ENCODE measurements at places on chromosomes 4 and X.
A peak's percentile ranks its signal among the peaks of the same experiment; 100 is the strongest.

GRCh38 chr4:41561244-41561643, 23.3 kb downstream of the LIMCH1 start:
- no peak overlapping the region for H3K27ac ChIP-seq
- no peak for DNase-seq
- H3K4me1 ChIP-seq = no peaks in the 10 kb centered on the region
- H3K27me3 ChIP-seq = peaks cover 2% of the 10 kb centered on the region
- no peaks in the 10 kb centered on the region for H3K36me3 ChIP-seq

DNA sequence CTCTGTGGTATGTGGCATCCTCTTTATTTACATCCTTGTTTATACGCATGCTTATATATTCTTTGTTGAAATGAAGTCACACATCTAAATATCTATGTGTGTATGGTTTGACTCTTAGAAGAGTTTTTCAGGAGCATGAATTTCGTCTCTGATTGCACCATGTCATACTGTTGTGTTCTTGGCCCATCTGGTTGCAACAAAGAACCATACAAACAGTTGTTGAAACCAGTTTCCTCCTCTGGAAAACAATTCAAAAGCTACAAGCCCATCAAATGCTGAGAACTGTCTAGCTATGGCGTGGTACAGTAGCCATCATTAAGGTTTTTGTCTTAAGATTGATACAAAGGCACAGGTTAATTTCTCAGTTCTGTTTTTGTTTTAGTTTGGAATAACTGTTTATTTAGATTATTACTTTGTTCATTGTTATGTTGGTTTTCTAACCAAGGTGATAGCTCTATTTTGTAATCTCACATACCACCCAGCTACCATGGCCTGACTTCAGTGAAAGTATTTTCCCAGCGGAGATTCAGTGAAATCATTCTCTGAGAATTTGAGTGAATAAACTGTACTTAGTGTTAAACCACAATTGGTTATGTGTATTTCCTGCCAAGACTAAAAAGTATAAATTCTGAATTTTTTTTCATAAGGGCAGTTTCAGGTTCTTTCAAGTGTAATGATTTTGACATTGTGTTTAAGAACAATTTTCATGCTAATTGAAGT, 91.0 kb downstream of the ARHGAP24 start:
- no peaks in the 10 kb centered on the region for H3K27me3 ChIP-seq
- H3K4me3 ChIP-seq = no peak overlapping the region
- DNase-seq = no peak
- peaks cover 8% of the 10 kb centered on the region for H3K4me1 ChIP-seq
- H3K36me3 ChIP-seq = no peaks in the 10 kb centered on the region

GRCh38 chrX:132671229-132671641, 182.4 kb upstream of the MBNL3 start:
- H3K27me3 ChIP-seq = no peaks in the 10 kb centered on the region
- no peak overlapping the region for H3K4me3 ChIP-seq
- no peak overlapping the region for H3K27ac ChIP-seq

DNA sequence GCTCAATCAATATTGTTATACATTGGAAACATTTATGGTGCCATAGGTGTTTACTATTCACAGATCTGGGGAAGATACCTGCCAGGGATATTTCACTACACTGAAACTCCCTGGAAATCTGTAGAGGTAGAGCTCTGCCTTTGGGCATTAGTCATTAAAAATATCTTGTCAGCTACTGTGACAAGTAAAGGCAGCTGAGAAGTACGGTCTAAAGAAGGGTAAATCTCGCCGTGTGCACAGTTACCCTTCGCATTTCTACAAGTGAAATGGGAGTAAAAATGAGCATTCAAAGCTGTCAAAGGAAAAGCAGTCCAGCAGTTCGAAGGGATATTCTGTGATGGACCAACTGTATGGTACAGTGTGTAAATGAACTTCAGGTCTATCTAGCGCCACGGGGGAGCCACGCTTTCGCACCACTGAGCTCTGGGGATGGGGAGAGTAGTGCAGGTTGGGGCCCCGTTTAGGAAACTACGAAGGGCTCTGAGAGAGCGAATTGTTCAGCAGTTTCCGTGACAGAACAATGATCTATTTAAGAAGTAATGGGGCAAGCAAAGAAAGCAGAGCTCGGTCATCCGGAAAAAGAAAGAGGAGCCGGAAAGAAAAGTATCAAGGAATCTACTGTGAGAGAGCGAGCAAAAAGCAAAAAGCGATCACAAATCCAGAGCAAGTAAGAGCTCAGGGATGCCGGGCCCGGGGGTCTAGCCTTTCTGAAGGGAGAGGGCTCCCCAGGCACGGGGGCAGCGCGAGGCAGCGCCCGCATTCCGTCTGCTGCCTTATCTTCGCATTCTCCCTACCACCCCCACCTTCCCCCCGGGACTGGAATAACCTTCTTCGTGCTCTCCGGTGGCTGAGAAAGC, 646 bp downstream of the TIGD4 start:
- H3K27me3 ChIP-seq = no peaks in the 10 kb centered on the region
- peak overlapping the region; percentile 90 for H3K4me3 ChIP-seq
- no peak for DNase-seq

GRCh38 chrX:16215660-16216059, 48.4 kb downstream of the MAGEB17 start:
- H3K4me1 ChIP-seq = no peaks in the 10 kb centered on the region
- H3K4me3 ChIP-seq = no peak overlapping the region
- H3K27ac ChIP-seq = no peak overlapping the region
- no peaks in the 10 kb centered on the region for H3K36me3 ChIP-seq

DNA sequence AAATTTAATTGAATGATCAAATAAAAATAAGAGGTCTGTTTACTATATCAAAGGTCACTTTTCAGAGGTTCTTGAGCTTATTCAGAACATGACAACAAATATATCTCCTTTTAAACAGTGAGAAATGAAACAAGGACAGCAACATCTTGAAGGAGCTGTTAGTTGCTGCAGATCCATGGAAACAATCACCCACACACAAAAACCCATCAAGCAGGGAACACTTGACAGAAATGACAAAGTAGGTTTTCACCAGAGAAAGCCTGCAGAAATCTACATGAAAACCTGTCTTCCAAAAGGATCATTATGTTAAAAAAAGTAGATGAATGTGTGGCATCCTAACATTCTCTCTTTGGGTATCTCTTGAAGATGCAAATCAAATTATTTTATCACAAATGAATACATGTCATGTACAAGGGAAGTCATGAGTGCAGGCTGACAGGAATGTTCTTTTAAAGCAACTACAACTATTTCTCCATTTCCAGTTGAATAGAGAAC, 203.0 kb downstream of the GRIA2 start:
- H3K4me3 ChIP-seq = no peak overlapping the region
- DNase-seq = no peak
- no peaks in the 10 kb centered on the region for H3K36me3 ChIP-seq
- no peaks in the 10 kb centered on the region for H3K4me1 ChIP-seq
- no peak overlapping the region for H3K27ac ChIP-seq
- H3K27me3 ChIP-seq = no peaks in the 10 kb centered on the region

- no peak for DNase-seq
- no peaks in the 10 kb centered on the region for H3K27me3 ChIP-seq
- H3K4me1 ChIP-seq = no peaks in the 10 kb centered on the region
- H3K4me3 ChIP-seq = no peak overlapping the region
Observed at GRCh38 chrX:83019258-83019657, 488.8 kb upstream of the POU3F4 start.

- no peak overlapping the region for H3K4me3 ChIP-seq
- DNase-seq = no peak
- H3K4me1 ChIP-seq = no peaks in the 10 kb centered on the region
- no peaks in the 10 kb centered on the region for H3K27me3 ChIP-seq
Observed at GRCh38 chrX:106613277-106613676, 1.5 kb downstream of the RADX start.

DNA sequence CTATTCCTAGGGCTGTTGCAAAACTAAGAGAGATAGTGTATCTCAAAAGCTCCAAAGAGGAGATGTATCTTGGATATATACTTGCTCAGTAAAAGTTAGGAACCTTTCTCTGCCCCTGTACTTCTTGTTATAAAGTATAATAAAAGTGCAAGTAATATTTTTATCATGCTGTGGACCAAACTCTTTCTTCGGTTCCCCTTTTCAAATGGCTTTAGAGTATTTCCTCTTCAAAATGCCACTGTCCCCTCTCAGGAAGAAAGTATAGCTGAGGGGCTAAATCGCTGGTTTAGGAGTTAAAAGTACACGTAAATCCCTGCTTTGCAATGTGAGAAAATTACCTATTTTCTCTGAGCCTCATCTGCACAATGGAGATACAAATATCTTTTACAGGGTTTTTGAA, 169.1 kb upstream of the FTHL17 start:
- H3K4me3 ChIP-seq = no peak overlapping the region
- no peak for DNase-seq
- no peaks in the 10 kb centered on the region for H3K4me1 ChIP-seq

DNA sequence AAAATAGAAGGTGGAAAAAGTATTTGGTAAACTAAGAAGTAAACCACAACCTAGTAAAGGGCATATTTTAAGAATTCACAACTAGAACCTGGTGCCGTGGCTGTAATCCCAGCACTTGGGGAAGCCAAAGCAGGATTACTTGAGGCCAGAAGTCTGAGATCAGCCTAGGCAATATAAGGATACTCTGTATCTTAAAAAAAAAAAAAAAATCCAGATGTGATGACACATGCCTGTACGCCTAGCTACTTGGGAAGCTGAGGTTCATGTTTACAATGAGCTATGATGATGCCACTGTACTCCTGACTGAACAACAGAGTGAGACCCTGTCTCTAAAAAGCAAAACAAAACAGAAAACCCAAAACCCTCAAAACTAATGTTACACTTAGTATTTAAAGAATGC, 294.9 kb upstream of the ZCCHC13 start:
- H3K27ac ChIP-seq = no peak overlapping the region
- no peak overlapping the region for H3K4me3 ChIP-seq
- H3K27me3 ChIP-seq = no peaks in the 10 kb centered on the region
- H3K4me1 ChIP-seq = no peaks in the 10 kb centered on the region

- no peak for DNase-seq
- H3K36me3 ChIP-seq = no peaks in the 10 kb centered on the region
- H3K27ac ChIP-seq = peak overlapping the region; percentile 50
Observed at GRCh38 chrX:110143454-110144210, 140.7 kb downstream of the TMEM164 start.

DNA sequence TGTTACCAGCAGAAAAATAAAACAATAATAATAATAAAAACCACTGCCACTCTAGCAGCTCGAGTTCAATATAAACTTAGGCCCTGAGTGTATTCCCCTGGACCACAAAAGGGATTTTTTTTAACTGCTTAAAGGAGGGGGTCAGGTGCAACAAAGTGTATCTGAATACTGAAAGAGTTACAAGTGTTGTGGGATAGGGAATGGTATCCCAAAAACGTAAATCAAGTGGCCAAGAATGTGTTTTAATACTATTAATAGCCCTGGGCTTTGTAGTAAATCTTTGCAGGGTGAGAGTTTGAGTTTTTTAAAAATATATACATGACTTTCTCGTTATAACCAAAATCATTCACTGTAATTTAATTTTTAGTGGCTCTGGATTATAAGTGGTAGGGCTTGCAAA, 860.1 kb upstream of the INTU start:
- peaks cover 10% of the 10 kb centered on the region for H3K4me1 ChIP-seq
- H3K27ac ChIP-seq = no peak overlapping the region
- H3K4me3 ChIP-seq = no peak overlapping the region
- H3K36me3 ChIP-seq = no peaks in the 10 kb centered on the region
- no peaks in the 10 kb centered on the region for H3K27me3 ChIP-seq
- no peak for DNase-seq

- no peak overlapping the region for H3K4me3 ChIP-seq
- H3K4me1 ChIP-seq = no peaks in the 10 kb centered on the region
- no peaks in the 10 kb centered on the region for H3K27me3 ChIP-seq
- no peak for DNase-seq
- H3K36me3 ChIP-seq = no peaks in the 10 kb centered on the region
Observed at GRCh38 chrX:53073115-53073586, 9.0 kb upstream of the TSPYL2 start.

GRCh38 chr4:53908661-53909078, 155.7 kb downstream of the CHIC2 start:
- no peaks in the 10 kb centered on the region for H3K27me3 ChIP-seq
- peaks cover 42% of the 10 kb centered on the region for H3K4me1 ChIP-seq
- H3K36me3 ChIP-seq = no peaks in the 10 kb centered on the region
- no peak overlapping the region for H3K4me3 ChIP-seq

GRCh38 chrX:42384956-42385355, 393.0 kb downstream of the PPP1R2C start:
- peaks cover 6% of the 10 kb centered on the region for H3K4me1 ChIP-seq
- no peaks in the 10 kb centered on the region for H3K27me3 ChIP-seq
- no peak overlapping the region for H3K4me3 ChIP-seq

GRCh38 chr4:1418494-1419285, 12.4 kb upstream of the NKX1-1 start:
- no peak overlapping the region for H3K27ac ChIP-seq
- no peak overlapping the region for H3K4me3 ChIP-seq
- peaks cover 20% of the 10 kb centered on the region for H3K27me3 ChIP-seq
- DNase-seq = no peak
- H3K4me1 ChIP-seq = no peaks in the 10 kb centered on the region

DNA sequence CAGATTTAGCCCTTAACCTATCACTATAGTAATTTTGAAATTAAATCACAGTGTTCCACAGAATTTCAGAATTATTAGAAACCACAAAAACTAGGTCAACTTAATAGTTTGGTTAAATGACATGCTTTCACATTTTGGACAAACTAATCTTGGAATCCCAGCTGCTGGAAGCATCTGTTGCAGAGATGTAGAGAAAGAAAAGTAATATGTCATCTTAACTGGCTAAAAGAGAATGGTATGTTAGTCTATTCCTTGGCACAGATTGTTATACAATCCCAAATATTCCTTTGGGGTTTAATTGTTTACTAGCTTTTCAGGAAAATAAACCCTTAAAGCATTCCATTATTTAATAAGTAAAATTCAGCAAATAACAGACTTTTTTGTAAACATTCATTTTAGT, 519.9 kb downstream of the IL15 start:
- no peaks in the 10 kb centered on the region for H3K4me1 ChIP-seq
- DNase-seq = no peak
- H3K27me3 ChIP-seq = no peaks in the 10 kb centered on the region
- H3K36me3 ChIP-seq = peaks cover 7% of the 10 kb centered on the region
- no peak overlapping the region for H3K4me3 ChIP-seq

GRCh38 chrX:153967536-153968224, 3.9 kb downstream of the HCFC1 start:
- no peak for DNase-seq
- H3K27ac ChIP-seq = no peak overlapping the region
- peaks cover 2% of the 10 kb centered on the region for H3K36me3 ChIP-seq

DNA sequence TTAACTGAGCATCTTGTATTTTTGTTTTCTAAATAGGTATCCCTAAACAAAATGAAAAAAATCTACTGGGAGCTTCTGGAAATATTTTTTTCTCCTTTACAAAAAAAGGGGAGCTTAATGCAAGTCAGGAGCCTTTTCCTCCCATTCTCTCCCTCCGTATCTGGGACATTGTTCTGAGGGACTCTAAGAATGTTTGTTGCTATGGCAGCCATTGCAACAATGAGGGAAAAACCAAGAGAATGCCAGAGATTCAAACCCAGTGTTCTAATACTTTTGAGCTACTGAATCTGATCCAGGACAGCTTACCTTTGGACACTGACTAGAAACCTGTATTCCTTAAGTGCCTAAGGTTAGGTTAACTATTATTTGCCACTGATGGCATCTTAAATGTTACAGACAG, 485.7 kb upstream of the HS3ST1 start:
- H3K27me3 ChIP-seq = no peaks in the 10 kb centered on the region
- DNase-seq = no peak
- H3K4me3 ChIP-seq = no peak overlapping the region
- peaks cover 11% of the 10 kb centered on the region for H3K4me1 ChIP-seq
